ENCODE measurements at places on chromosomes 6 and 20.

DNA sequence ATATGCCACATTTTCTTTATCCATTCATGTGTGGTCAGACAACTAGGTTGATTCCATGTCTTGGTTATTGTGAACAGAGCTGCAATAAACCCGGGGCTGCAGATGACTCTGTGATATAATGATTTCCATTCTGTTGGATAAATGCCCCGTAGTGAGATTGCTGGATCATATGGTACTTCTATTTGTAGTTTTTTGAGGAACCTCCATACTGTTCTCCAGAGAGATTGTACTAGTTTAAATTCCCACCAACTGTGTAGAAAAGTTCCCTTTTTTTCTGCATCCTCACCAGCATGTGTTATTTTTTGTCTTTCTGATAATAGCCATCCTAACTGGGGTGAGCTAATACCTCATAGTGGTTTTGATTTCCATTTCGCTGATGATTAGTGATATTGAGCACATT, 62.2 kb upstream of the MAP3K4 start:
- DNase-seq = no peak

DNA sequence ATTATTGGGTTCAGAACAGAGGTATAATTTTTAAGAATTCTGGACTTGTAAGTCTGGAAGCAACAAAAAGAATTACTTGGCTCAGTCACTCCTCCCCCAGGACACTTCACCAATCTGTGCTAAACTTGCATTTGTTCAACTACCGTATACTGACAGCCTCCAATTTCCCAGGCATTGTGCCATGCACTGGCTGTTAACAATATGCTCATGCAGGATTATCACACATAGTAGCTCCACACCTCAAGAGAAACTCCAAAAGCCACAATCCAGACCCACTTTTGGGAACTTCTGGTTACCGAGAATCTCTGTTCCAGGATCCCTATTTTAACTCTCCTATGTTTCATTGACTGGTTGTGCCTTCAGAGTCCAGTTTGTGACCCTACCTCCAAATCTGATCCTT, 7.7 kb downstream of the ADGRF1 start:
- no peak for DNase-seq

- no peak for DNase-seq
Observed at GRCh38 chr20:51221791-51222408, 199.0 kb upstream of the KCNG1 start.

DNA sequence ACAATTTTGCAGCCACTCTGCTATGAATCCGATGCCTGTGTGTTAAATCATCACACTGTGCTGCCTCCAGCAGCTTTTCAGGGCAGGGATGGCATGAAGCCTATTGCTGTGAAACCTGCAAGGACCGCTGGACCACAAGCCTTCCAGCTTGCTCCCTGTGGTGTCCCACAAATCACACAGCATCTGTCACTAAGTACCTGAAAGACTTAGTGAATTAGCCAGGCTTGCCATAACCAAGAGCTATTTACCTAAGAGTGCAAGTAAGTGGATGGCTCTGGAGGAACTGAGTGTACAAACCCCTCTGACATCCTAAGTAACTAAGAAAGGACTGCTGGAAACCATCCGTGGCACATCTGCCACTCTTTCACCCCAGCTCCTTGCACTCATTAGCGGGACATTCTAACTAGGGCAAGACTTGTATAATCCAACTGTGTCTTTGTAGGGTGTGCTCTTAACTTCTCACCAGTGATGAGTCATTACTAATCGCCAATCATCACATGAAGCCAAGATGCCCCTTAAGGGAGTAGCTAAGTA, 34.7 kb downstream of the FOXQ1 start:
- no peak for DNase-seq

DNA sequence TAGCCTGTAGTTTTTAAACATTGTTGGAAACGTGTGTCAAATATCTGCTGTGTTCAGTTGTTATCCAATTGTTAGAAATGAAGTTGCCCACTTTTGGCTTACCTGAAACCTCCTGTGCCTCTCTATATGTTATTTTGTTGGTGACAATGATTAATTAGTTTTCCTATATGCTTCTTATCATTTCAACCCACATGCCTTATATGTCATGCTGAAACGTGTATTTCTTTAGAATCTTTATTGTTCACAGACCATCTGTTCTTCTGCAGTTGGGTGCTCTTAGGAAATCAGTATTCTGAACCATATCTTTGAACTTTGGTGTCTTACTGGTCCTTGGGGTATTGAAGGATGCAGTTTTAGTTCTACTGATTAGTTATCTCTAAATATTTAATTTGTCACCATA, 91.2 kb upstream of the SCGN start:
- no peak for DNase-seq

DNA sequence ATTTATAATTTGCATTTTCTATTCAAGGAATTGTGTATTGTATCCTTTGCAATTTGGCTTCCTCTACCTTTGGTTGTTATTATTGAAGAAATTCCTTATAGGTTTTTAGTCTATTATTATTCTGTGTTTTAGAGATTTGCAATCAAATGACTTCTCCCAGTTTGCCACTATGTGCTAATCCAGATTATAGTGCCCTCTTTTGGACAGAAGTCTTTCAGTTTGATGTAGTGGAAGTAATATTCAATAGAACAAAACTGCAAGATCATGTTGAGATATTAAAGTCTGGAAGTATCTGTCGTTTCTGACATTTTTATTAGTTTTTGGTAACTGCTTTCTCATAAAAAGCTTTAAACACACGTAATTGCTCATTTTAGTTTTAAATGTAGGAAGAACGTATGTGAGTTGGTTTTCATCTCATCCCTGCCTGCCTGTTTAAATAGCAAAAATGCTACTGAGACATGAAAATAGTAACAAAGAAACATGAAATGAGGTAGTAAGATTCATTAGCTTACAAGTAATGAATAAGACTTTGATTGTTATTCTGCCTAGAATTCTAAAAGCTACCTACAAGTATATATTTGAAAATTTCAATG, 72.8 kb downstream of the RTN4IP1 start:
- DNase-seq = no peak

- no peak for DNase-seq
Observed at GRCh38 chr6:143555071-143555492, 43.6 kb upstream of the FUCA2 start.

DNA sequence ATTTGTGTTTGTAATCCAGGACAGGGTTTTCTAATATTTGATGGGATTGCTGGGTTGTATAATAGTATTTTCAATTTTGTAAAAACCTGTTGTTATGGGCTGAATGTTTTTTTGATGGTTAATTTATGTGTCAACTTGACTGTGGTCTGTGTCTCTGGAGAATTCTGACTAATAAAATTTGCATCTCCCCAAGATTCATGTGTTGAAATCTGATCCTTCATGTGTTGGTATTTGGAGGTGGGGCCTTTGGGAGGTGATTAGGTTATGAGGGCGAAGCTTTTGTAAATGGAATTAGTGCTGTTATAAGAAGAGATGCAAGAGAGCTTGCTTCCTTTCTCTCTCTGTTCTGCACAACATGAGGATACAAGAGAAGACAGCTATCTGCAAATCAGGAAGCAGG, 48.7 kb upstream of the SAMD5 start:
- no peak for DNase-seq

DNA sequence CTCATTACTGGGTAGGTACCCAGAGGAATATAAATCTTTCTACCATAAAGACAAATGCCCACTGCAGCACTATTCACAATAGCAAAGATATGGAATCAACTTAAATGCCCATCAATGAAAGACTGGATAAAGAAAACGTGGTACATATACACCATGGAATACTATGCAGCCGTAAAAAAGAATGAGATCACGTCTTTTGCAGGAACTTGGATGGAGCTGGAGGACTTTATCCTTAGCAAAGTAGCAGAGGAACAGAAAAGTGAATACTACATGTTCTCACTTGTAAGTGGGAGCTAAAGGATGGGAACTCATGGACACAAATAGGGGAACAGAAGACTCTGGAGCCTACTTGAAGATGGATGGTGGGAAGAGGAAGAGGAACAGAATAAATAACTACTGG, 119.7 kb downstream of the EPHA7 start:
- DNase-seq = no peak

DNA sequence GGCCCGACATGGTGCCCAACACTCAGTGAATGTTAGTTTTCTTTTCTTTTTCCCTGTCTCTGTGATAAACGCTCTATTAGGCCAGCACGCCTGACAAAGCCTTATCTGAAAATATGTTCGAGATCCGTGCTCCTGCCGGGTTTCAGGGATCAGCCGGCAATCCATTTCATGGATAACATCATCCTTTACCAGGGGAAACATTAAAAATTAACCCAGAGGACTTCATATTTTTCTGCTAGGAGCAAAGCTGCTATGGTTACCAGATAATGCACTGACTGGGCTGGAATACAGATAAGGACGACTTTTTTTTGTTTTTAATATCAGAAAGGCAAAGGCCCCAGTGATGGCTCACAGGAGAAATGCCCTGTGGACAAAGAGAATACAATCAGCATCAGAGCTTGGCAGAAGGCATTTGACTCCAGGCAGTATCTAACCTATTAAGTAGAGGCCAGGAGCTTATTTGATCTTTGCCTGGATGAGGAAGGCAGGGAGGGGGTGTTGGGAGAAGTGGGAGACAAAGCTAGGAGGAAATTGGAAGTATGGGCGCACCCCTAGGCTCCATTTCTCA, 482.0 kb upstream of the CHD6 start:
- DNase-seq = no peak

GRCh38 chr20:17617212-17617867, 47.5 kb downstream of the DSTN start:
- peak; percentile 68 for DNase-seq

GRCh38 chr6:115270953-115271352, 789.7 kb downstream of the FRK start:
- DNase-seq = no peak

- DNase-seq = no peak
Observed at GRCh38 chr6:94600636-94601035, 976.7 kb upstream of the MANEA start.

- DNase-seq = no peak
Observed at GRCh38 chr6:10485406-10485805, 35.7 kb upstream of the GCNT2 start.

- no peak for DNase-seq
Observed at GRCh38 chr6:121755485-121755884, 320.0 kb downstream of the GJA1 start.

DNA sequence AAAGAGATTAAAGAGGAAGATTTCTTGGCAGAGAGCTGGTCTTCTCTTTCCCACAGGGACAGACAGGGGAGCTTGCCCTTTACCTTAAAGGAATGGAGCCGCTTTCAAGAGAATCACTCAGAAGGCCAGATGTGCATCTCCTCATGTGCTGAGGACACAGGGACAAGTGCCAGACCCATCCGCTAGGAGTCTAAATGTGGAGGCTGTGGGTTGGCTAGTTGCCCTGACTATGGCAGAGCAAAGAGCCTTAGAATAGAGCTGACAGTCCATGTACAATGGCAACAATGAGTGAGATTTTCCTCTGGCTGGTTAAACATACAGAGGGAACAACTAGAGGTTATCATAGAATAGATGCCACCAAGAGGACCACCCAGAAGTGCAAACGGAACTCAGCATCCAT, 7.3 kb upstream of the DOK5 start:
- no peak for DNase-seq

- DNase-seq = no peak
Observed at GRCh38 chr6:132954936-132955335, 140.6 kb downstream of the RPS12 start.

- DNase-seq = no peak
Observed at GRCh38 chr6:126210398-126211075, 129.4 kb upstream of the CENPW start.

- no peak for DNase-seq
Observed at GRCh38 chr20:43767686-43768474, 41.1 kb upstream of the GTSF1L start.

DNA sequence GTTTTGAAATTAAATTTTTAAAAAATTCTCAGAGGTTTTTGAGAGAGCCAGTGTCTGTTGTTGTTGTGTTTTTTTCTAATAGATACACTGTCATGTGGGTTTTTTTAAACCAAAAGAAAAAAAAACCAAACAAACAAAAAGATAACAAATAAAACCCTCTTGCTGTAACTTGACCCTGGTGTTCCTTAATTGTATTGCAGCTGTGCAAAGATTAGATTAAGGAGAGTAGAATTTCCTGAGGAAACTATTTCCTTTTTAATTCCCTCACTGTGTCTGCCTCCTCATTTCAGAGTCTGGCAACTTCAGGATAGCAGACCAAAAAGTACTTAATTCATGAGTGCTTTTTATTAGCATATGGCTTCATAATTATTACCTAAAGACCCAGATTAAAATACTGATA, 281.9 kb downstream of the EPM2A start:
- DNase-seq = no peak

DNA sequence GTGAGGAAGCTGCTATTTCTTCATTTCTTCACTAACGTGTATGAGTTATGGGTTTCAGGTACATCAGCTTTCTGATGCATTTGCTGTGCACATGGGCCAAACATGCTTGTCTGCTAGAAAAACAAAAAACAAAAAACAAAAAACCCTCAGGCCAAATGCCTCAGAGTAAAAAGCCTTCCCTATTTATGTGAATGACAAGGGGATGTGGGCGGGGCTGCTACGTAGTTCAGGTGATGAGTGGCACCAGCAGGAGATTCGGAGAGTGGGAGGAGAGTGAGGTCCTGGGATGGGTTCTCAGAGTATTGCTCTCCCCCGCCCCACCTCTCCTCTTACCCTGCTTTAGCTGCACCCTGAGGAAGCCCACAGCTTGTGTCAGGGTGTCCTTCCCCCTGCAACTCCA, 596.8 kb upstream of the JAG1 start:
- DNase-seq = no peak

DNA sequence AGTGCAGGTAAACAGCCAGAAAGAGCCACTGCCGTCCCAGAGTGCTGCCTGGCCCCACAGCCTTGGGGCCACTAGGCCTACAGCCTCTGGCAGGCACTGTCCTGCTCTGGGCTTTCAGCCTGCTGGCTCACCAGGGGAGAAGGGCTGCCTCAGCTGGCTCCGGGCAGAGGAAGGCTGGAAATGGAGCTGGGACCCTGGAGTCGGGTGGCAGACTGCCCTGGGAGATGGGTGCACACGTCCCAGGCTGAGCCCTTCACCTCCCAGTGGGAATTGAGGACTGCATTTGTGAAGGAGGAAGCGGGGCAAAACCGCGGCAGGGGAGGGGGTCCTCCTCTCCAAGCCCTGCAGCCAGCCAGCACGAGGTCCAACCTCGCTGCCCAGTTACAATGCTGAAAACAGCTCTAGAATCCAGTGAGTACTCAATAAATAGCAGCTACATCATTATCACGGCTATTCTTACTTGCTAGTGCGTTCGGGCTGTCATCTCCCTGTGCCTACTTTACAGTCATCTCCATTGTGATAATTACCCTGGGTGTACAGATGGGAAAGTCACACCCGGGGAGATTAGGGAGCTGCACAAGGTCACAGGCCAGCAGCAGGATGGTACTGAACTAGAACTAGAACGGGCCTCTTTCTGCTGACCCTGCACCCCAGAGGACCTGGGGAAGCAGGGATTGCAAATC, 13.1 kb downstream of the ACSS1 start:
- no peak for DNase-seq

GRCh38 chr6:71252410-71252809, 36.2 kb upstream of the OGFRL1 start:
- no peak for DNase-seq

DNA sequence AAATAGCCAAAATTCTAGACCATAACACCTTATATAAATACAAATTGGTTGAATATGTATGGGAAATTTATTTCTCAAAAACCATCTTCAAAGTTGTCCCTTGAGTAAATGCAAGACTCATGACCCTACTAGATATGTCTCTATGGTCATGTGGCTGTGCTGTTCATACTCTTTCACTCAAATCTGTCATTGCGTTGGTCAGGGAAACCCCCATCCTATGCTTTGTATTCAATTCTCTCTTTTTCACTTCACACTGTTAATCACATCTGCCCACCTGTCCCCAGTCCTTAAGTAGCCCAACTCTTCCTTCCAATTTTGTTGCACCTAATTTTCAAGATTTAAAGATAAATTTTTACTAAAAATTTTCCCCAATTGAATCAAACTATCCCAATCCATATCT, 51.0 kb downstream of the RPS12 start:
- DNase-seq = no peak
